ENCODE measurements at places on chromosomes 3 and 15. TPM values are rescaled to one million over a fixed set of nuclear protein-coding genes. Genes with fewer than 3 reads are reported as not detected.

The ISL2 gene
- total RNA-seq: 0.29 TPM

DNA sequence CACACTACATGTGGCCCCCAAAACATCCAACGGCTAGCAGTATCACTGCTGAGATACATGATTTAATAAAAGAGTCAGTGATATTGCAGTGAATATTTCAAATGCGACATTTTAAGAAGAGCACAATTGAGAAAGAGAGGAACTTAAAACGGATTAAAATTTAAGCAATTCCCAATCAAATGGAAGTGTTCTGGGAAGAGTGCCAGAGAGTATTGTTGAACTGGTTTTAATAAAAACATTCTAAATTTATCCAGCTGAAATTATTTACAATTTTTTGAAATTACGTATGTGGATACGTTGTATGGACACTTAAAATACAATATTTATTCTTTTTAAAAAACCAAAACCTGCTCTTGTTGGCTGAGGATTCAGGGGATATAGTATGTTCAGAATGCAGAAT lies 117.7 kb downstream of the C3orf38 start:
- no peak for DNase-seq
- H3K36me3 ChIP-seq: no peaks in the 10 kb centered on the region
- H3K27ac ChIP-seq: no peak overlapping the region
- H3K4me1 ChIP-seq: no peaks in the 10 kb centered on the region
- no peaks in the 10 kb centered on the region for H3K27me3 ChIP-seq

- no peaks in the 10 kb centered on the region for H3K36me3 ChIP-seq
- no peak overlapping the region for H3K4me3 ChIP-seq
- no peaks in the 10 kb centered on the region for H3K4me1 ChIP-seq
Observed at GRCh38 chr3:61857297-61857696, 295.9 kb downstream of the PTPRG start.

GRCh38 chr3:159763011-159763601 lies 225.5 kb upstream of the IL12A start:
- H3K4me1 ChIP-seq: peaks cover 34% of the 10 kb centered on the region
- peak; percentile 93 for DNase-seq
- H3K27me3 ChIP-seq: no peaks in the 10 kb centered on the region
- H3K27ac ChIP-seq: peak overlapping the region; percentile 93
- peak overlapping the region; percentile 92 for H3K4me3 ChIP-seq

The PLSCR5 gene
- not detected for total RNA-seq

GRCh38 chr3:128767094-128767750 lies 41.2 kb downstream of the RAB7A start:
- H3K4me1 ChIP-seq: no peaks in the 10 kb centered on the region
- no peak overlapping the region for H3K4me3 ChIP-seq
- peak; percentile 44 for DNase-seq
- H3K27ac ChIP-seq: no peak overlapping the region
- H3K36me3 ChIP-seq: no peaks in the 10 kb centered on the region

DNA sequence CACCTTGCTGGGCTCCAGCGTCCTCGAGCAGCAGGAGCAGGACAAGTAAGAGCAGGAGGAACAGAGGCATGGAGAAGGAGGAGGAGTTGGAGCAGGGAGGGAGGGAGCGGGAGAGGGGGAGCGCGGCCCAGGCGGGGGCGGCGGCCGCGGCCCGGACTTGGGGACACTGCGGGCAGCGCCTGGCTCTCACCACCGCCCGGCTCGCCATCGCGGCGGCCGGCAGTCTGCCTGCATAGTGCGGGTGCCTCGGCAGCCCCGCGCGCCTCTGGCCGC lies 440 bp downstream of the DCBLD2 start:
- DNase-seq: peak; percentile 80
- peak overlapping the region; percentile 94 for H3K4me3 ChIP-seq
- no peaks in the 10 kb centered on the region for H3K27me3 ChIP-seq
- peak overlapping the region; percentile 67 for H3K27ac ChIP-seq
- peaks cover 19% of the 10 kb centered on the region for H3K4me1 ChIP-seq

The DZIP1L gene
- total RNA-seq: 42.3 TPM

- H3K4me3 ChIP-seq: peak overlapping the region; percentile 42
- no peaks in the 10 kb centered on the region for H3K4me1 ChIP-seq
- no peaks in the 10 kb centered on the region for H3K36me3 ChIP-seq
- DNase-seq: no peak
Observed at GRCh38 chr3:94024385-94024784, 4.0 kb downstream of the STX19 start.

- no peak overlapping the region for H3K4me3 ChIP-seq
- H3K4me1 ChIP-seq: no peaks in the 10 kb centered on the region
- no peaks in the 10 kb centered on the region for H3K36me3 ChIP-seq
- no peak for DNase-seq
- no peak overlapping the region for H3K27ac ChIP-seq
Observed at GRCh38 chr3:164940745-164941144, 137.6 kb downstream of the SI start.

GRCh38 chr15:70670680-70671079 lies 92.7 kb downstream of the UACA start:
- H3K4me1 ChIP-seq: peaks cover 3% of the 10 kb centered on the region
- peaks cover 85% of the 10 kb centered on the region for H3K36me3 ChIP-seq
- no peaks in the 10 kb centered on the region for H3K27me3 ChIP-seq

The ABI3BP gene
- total RNA-seq: 183 TPM

- H3K4me1 ChIP-seq: peaks cover 6% of the 10 kb centered on the region
- H3K36me3 ChIP-seq: no peaks in the 10 kb centered on the region
- H3K27me3 ChIP-seq: peaks cover 9% of the 10 kb centered on the region
- H3K27ac ChIP-seq: no peak overlapping the region
- no peak overlapping the region for H3K4me3 ChIP-seq
Observed at GRCh38 chr15:41982133-41982930, 10.0 kb upstream of the EHD4 start.

GRCh38 chr3:157606852-157607197 lies 103.6 kb upstream of the VEPH1 start:
- no peaks in the 10 kb centered on the region for H3K4me1 ChIP-seq
- no peak overlapping the region for H3K27ac ChIP-seq
- no peaks in the 10 kb centered on the region for H3K36me3 ChIP-seq
- DNase-seq: no peak

The TLR9 gene
- total RNA-seq: not detected

DNA sequence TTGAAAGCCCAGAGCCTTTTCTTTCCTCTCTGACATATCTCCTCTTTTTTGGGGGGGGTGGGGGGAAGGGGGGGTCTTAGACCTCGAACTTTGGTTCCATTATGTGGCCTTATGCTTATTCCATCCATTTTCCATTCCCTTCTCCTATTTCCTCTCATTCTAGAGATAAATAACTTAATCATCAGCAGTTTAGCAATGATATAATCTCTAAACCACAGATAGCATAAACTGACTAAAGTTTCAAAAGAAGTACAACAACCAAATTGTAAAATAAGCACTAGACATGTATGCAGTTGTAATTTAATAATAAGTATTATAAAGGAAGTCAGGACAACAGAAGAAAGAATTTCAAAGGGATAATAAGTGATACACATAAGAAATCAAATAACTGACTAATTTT lies 64.5 kb downstream of the AQR start:
- DNase-seq: no peak
- peaks cover 6% of the 10 kb centered on the region for H3K36me3 ChIP-seq
- no peak overlapping the region for H3K4me3 ChIP-seq
- H3K27ac ChIP-seq: no peak overlapping the region
- H3K27me3 ChIP-seq: no peaks in the 10 kb centered on the region

The ANKRD63 gene
- total RNA-seq: not detected

GRCh38 chr3:195075199-195075940 lies 195.6 kb downstream of the XXYLT1 start:
- peak; percentile 73 for DNase-seq
- no peak overlapping the region for H3K27ac ChIP-seq
- H3K27me3 ChIP-seq: no peaks in the 10 kb centered on the region
- no peaks in the 10 kb centered on the region for H3K36me3 ChIP-seq

The CCDC39 gene
- total RNA-seq: not detected

GRCh38 chr3:31695280-31696008 lies 162.7 kb downstream of the STT3B start:
- H3K27me3 ChIP-seq: no peaks in the 10 kb centered on the region
- H3K36me3 ChIP-seq: no peaks in the 10 kb centered on the region
- H3K4me3 ChIP-seq: no peak overlapping the region
- no peak overlapping the region for H3K27ac ChIP-seq
- no peak for DNase-seq

The BMF gene
- 8.0 TPM for total RNA-seq

DNA sequence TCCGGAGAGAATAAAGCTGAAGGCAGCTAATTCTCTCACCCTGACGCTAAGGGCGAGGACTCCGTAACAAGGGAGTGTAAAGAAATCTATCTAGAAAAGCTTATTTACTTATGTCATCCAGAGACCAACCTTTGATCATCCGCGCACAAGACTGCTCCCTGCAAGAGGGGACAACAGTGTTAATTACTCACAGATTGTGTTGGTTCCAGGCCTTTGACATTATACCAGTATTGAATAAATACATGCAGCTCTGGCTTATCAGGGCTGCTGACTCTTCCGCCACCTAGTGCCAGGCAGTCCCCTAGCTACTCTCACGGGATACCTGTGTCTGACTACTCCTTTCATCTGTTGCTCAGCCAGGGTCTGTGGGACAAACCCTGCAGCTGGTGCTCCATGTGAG lies 211.7 kb downstream of the DTWD1 start:
- no peaks in the 10 kb centered on the region for H3K36me3 ChIP-seq
- peak overlapping the region; percentile 79 for H3K27ac ChIP-seq
- H3K4me1 ChIP-seq: peaks cover 20% of the 10 kb centered on the region
- H3K4me3 ChIP-seq: no peak overlapping the region
- no peak for DNase-seq

Measured in osteoblast (primary cell).